Stimulated activated CD4-positive, alpha-beta T cell treated with anti-CD3 and anti-CD28 coated beads, Interleukin-4, amount 100 ng/mL, for 48 hours (primary cell): ENCODE measurements at places on chromosomes 12 and 14.

DNA sequence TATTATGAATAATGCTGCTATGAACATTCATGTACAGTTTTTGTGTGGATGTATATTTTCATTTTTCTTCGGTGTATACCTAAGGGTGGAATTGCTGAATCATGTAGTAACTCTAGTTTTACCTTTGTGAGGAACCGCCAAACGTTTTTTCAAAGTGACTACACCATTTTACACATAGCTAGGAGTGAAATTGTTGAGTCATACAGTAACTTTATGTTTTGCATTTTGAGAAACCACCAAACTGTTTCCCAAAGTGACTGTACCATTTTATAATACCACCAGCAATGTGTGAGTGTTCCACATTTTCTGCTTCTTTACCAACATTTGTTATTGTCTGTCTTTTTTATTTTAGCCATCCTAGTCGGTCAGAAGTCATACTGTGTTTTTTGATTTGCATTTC, 3.1 kb upstream of the TPH2 start:
- no peak for DNase-seq

GRCh38 chr14:95313707-95314106, 6.0 kb downstream of the CLMN start:
- DNase-seq = no peak

- DNase-seq = no peak
Observed at GRCh38 chr14:71472356-71473340, 459.6 kb upstream of the RGS6 start.

- DNase-seq = peak; percentile 48
Observed at GRCh38 chr12:13362260-13362841, 165.8 kb downstream of the EMP1 start.
